ENCODE measurements at places on chromosomes 6 and 20. TPM values are rescaled to one million over a fixed set of nuclear protein-coding genes. Genes with fewer than 3 reads are reported as not detected.

GRCh38 chr6:3918469-3918868, 69.3 kb downstream of the FAM50B start:
- no peak overlapping the region for H3K27ac ChIP-seq
- no peak overlapping the region for H3K4me3 ChIP-seq
- peaks cover 10% of the 10 kb centered on the region for H3K4me1 ChIP-seq

CD109 gene
- 42.1 TPM for total RNA-seq

GRCh38 chr6:7580927-7581618, 8.9 kb upstream of the SNRNP48 start:
- no peaks in the 10 kb centered on the region for H3K4me1 ChIP-seq
- peaks cover 80% of the 10 kb centered on the region for H3K36me3 ChIP-seq
- no peak overlapping the region for H3K27ac ChIP-seq
- DNase-seq = no peak
- H3K4me3 ChIP-seq = no peak overlapping the region

DNA sequence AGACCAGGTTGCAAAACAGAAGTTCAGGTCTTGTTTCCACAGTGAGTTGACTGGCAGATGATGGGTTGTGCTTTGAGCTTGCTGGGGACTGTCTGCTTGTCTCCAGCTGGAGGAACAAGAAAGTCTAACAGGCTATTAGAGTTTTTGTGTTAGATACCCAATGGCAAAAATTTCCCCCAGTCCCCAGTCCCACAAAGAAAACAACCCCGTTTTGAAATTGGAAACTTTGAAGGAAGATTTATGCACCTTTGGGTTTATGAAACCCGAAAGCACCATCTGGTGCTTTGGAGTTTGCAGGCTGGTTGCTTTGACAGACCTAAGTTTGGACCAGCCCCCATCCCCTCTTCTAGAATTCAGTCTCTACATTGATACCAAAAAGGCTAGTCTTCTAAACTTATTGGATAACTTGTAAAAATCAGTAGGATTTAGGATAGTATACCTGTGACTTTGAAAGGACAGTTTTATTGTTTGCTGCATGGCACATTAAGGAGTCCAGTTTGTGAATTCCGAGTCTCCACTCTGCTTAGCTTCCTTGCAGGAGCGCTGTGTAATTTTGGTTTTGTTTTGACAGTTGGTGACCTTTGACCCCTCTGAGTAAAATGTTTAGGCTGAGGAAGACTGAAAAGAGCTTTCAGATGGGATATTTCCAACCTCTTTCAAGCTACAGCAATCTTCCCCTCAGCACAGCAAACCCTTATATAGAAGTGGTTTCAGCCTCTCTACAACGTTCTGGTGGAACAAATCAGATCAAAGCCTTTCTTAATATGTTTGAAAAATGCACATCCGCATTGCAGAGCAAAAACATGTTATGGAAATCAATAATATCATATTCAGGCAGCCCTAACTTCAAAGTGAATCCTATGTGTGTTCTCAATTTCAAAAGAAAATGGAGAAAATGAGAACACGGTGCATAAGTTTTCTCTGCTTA, 25.5 kb upstream of the PRL start:
- H3K4me1 ChIP-seq = peaks cover 3% of the 10 kb centered on the region
- no peak overlapping the region for H3K27ac ChIP-seq
- DNase-seq = no peak

OR2H1 gene
- total RNA-seq = not detected

DNA sequence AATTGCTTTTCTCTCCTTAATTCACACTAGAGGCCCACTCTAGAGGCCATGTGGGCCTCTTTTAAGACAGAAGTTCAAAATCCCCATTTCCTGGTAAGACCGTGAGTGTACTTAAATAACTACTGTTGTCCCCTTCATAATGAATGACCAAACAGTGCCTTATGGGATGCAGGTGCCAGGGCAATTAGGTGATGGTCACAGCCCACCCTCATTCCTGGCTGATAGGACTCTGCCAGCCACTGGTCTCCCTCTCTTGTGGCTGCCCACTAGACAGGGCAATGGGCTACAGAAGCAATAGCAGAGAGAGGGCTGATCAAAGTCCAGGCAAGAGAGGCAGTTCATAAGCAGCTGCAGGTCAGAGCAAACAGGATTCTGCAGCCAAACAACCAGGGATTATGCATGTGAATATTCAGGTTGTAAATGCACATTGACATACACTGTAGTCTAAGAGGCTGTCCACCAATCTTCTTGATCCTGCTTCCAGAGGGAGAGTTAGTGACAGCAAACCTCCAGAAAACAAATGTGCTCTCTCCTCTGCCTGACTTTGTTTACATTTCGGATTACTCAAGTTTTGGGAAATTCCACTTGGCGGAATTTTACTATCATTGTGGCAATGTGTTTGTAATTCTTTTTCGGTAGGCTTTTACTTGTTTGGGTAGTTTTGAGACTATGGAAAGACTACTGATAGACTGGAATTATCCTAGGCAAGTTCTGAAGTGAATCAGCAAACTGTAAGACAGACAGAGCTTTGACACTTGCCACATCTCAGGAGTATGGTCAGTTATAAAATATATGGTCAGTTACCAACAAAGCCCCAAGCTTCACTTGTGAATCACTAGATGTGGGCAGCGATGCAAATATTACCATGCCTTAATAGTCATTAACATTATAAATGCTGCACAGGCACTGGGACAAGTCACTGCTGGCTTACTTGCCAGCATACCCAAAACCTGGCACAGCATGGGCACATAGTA, 12.8 kb downstream of the PTPRK start:
- H3K36me3 ChIP-seq = no peaks in the 10 kb centered on the region
- H3K4me3 ChIP-seq = no peak overlapping the region
- H3K4me1 ChIP-seq = peaks cover 31% of the 10 kb centered on the region

ACTL10 gene
- 0.22 TPM for total RNA-seq

POM121L2 gene
- total RNA-seq = not detected
